Left renal cortex interstitium (tissue), 4 donors: ENCODE measurements at places on chromosomes 5 and 9.

- no peak for DNase-seq
These were observed 69.9 kb downstream of the TRIM32 start for GRCh38 chr9:116757030-116757429.

- DNase-seq, result no peak
These were observed 44.0 kb upstream of the PLPP1 start for GRCh38 chr5:55578771-55579170.

- no peak for DNase-seq
These were observed 36.9 kb upstream of the GLRA1 start for GRCh38 chr5:151961557-151961956.

DNA sequence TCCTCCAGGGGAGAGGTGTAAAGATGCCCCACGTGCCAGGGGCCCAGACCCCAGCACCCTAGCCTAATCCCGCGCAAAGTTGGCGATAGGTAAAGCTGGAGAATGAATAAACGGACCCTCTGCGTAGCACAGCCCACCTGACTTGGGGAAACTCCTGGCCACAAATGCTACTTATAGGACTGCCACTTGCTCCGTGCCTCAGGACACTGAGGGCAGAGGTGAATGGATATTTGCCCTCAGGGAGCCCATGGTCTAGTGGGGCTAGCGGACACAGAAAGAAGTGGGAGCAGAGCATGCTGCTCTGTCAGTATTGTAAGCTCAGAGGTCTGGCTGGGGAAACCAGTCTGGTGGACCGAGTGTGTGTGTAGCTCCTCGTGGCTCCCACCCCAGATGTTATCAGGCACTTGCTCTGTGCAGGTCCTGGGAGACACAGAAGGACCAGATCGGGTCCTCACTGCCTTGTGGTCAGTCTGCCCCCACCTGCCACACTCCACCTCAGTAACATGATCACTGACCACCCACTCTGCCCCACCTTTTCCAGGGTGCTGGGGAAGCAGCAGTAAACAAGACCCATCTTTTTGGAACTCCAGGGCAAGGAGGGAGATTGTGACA, 841 bp downstream of the GRK6 start:
- DNase-seq, result no peak

DNA sequence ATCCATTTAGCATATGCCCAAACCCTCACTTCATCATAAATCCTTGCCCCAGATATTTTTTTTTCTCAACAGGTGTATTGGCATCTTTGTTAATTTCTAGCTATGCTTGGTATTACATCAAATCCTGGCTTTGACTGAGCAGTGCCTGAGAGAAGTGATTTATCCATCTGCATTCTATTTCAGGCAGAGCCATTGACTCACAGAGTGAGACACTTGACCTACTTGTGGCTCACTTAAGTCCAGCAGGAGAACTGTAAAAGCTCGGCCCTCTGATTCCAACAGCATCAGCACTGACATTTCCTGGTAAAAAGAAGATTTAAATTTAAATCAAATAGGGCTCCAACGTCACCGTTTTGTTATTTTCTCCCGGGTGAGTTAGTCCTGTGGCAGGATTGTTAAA, 93.4 kb downstream of the PLK2 start:
- DNase-seq, result no peak

GRCh38 chr5:98975223-98975622, 46.4 kb upstream of the CHD1 start:
- DNase-seq, result no peak

- DNase-seq, result no peak
These were observed 1.7 kb downstream of the CAMK4 start for GRCh38 chr5:111225926-111226325.

DNA sequence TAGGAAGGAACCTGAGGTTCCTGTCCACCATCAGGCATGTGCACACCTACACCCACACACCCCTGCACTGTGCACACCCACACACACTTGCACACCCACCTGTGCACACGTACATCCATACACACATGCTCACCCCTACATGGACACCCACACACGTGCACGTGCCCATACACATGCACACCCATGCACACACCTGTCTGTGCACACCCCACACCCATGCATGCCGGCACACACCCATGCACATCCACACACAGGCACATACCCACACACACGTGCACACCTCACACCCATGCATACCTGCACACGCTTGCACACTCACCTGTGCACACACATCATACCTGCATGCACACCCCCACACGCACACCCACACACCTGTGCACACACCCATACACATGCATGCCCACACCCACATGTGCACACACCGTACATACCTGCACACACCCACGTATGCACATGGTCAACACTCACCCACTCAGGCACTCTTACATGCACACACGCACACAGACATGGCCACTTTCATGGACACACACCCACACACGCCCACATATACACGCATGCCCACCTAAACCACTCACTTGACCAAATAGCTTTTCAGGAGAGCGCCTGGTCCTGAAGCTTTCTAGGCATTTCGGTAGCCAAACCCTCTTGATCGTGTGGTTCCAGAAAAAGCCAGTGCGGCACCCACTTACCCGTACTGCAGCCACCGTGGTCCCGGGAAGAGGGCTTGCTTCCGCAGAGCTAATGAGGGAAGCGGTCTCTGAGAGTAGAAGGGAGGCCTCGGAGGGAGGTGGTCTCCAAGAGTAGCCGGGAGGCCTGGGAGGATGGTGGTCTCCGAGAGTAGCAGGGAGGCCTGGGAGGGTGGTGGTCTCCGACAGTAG, 36.7 kb upstream of the CLPTM1L start:
- DNase-seq, result no peak

DNA sequence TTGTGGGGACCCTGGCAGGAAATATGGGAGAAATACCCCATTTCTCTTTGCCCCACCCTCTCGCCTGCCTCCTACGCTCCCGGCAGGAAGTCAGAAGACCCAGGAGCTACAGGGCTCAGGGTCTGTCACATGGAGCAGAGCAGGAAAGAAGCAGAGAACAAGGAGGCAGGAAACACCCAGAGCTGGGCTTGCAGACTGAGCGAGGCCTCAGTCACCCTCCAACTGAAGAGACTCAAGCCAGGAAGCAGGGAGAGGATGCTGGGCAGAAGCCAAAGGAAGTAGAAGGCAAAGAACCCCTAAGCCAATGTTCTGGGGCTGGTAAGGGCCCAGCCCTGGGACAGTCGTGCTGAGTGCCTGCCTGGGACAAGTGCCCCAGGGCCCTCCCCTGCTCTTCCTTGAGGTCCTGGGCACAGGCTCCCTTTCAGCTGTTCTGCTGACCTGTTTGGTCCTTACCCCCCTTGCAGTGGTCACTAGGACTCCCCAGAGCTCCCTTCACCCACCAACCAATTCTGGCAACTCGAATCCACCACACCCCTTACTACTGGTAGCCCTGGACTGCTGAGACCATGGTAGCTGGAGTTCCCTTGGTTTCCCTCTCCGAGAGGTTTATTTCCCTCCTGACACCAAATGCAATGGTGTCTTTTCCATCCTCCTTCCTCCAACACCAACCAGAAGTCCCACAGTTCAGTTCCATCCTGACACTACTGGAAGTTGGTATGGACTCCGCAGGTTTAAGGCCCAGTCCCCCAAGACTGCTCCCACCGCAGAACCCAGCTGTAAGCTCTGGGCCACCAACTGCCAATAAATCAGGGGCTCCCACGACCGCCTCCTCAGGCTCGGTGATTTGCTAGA, 157.5 kb downstream of the COL23A1 start:
- DNase-seq, result no peak

DNA sequence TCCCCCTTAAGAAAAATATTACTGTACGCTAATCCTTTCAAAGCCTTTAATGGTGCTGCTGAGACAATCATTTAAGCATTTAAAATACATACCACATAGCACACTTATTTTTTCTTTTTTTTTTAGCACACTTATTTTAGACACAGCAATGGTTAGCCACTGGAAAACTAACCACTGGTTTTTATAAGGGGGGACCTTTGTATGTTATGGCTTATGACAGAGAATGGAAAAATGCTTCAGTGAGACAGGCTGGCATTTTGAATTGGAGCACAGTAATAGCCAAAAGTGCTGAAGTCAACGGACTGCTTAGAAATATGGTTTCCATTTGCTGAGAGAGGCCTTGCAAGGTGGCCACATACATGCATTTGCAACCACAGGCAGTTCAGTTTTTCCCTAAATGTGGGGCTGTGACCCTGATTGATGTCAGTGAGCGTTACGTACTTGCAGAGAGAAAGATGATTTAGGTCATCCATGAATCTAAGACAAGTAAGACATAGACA, 28.5 kb downstream of the AOPEP start:
- DNase-seq, result no peak

DNA sequence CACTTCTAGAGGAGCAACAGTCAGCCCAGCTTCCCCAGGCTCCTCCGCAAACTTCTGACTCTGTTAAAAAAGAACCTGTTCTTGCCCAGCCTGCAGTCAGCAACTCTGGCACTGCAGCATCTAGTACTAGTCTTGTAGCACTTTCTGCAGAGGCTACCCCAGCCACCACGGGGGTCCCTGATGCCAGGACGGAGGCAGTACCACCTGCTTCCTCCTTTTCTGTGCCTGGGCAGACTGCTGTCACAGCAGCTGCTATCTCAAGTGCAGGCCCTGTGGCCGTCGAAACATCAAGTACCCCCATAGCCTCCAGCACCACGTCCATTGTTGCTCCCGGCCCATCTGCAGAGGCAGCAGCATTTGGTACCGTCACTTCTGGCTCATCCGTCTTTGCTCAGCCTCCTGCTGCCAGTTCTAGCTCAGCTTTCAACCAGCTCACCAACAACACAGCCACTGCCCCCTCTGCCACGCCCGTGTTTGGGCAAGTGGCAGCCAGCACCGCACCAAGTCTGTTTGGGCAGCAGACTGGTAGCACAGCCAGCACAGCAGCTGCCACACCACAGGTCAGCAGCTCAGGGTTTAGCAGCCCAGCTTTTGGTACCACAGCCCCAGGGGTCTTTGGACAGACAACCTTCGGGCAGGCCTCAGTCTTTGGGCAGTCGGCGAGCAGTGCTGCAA, 72.8 kb downstream of the NUP214 start:
- DNase-seq, result no peak

- DNase-seq, result no peak
These were observed 179.4 kb downstream of the SEMA6A start for GRCh38 chr5:116395226-116395625.

GRCh38 chr5:83583859-83584258, 112.3 kb downstream of the VCAN start:
- DNase-seq, result no peak

DNA sequence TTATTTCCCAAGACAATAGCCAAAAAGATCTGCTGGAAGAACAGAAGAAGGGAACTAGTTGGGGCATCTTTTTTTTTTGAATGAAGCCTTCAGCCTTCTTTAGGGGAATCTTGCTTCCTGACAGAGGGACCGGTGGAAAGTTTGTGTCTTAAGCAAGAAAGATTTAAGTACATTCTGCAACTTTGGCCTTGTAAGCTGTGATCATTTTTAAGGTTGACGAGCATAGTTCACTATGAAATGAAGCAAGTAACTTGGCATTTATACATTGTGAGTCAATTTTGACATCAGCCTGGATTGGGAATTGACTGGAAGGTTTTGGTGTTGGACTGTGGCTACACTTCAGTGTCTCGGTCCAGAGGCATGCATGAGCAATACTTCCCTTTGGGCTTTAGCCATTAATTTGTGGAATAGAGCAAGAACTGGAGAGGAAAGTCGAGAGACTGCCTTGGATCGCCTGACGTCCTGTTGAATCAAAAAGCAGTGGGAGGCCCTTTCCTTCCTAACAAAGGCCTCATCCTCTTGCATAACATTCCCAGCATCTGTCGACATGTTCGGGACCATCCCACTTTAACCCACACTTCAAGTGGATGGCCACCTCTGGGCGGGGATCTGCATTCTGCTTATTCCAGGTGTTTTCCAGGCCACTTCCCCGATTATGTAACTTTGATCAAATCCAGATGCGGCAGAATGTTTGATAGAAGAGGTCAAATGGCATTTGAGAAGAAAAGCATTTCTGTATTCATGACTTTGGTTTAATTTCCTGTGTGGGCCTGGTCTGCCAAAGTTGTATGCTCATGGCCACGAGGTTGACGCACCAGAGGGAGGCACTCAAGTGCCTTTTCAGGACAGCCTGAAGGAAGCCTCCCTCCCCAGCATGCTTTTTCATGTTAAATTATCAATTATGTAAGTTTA, 12.5 kb downstream of the ABL1 start:
- no peak for DNase-seq

- no peak for DNase-seq
These were observed 22.4 kb downstream of the BOD1 start for GRCh38 chr5:173594061-173594460.

DNA sequence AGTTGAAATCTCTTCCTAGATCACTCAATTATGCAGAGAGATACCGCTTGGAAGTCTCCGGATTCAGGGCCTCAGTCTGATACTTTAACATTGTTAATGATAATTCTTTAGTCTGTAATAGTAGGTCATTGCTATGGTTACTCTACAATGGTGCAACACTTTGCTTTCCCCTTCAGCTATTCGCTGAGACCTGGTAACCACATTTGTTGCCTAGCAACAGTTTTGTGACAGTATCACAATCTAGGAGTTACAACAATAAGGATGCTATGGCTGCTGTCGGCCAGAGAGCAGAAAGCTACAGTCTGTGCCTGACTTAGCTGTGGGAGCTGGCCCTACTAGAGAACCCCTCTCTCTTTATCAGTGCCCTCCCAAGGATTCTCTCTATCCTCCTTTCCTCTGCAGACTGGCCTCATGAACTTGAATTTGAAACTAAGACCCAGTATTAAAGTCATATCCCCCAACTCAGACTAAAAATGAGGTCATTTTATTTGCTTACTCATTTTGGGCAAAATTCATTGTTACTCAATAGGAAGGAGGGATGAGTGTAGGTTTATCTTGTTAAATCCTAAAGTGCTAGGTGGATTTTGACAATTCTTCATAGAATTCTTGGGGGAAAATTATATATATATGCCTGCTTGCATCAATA, 39.3 kb downstream of the NR2F1 start:
- no peak for DNase-seq

DNA sequence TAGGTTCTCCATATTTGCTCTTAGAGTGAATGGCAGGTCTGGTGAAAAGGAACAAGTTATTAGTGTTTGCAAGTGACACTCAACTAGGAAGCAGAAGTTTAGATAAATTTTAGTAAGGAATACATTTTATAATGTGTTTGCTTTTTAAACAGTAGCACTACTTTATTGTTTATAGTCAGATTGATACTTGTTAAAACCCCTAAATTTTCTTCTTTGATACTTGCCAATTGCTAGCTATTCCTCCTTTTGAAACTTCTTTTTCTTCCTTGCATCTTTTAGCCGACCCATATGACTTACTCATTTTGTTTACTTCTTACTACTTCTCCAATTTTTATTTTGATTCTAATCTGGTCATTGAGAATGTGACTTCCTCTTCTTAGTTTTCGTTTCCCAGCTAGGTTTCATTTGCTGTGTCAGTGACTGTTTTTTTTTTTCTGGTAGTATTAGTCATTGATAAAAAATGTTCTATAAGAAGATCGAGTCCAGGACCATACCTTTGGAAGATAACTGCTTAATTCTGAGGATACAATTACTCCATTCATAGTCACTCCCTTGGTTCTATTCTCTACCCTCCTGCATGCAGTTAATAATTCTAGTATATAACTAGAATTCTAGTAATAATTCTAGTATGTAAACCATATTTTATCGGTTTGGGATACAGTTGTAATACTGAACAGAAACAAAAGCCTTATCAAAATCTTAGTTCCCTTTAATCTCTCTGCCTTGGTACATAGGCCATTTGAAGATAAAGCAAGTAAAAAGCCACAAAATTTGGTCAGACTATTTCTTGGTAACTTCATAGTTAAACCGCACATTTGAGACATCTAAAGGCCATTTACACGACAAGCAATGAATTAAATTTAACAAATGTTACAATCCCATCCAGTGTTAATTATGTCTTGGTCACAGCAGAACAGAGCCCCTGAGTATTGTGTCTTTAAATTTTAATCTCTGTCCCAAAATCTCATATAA, 2.8 kb upstream of the RICTOR start:
- DNase-seq, result no peak

GRCh38 chr5:135505973-135506372, 29.8 kb downstream of the NEUROG1 start:
- DNase-seq, result no peak
